ENCODE measurements at places on chromosomes 2 and 18. TPM values are rescaled to one million over a fixed set of nuclear protein-coding genes. Genes with fewer than 3 reads are reported as not detected.

Gene SLC9A4
- total RNA-seq: 7.6 TPM

Gene GRB14
- 22.1 TPM for total RNA-seq

Gene SH2D6
- 0.40 TPM for total RNA-seq

GRCh38 chr2:180655393-180655792 lies 325.0 kb upstream of the UBE2E3 start:
- peak; percentile 21 for DNase-seq

- no peak for DNase-seq
Observed at GRCh38 chr2:85854897-85855296, 33.9 kb downstream of the ST3GAL5 start.
